Left ventricle myocardium inferior (tissue), 1 donor: ENCODE measurements at places on chromosomes 16 and 17.

DNA sequence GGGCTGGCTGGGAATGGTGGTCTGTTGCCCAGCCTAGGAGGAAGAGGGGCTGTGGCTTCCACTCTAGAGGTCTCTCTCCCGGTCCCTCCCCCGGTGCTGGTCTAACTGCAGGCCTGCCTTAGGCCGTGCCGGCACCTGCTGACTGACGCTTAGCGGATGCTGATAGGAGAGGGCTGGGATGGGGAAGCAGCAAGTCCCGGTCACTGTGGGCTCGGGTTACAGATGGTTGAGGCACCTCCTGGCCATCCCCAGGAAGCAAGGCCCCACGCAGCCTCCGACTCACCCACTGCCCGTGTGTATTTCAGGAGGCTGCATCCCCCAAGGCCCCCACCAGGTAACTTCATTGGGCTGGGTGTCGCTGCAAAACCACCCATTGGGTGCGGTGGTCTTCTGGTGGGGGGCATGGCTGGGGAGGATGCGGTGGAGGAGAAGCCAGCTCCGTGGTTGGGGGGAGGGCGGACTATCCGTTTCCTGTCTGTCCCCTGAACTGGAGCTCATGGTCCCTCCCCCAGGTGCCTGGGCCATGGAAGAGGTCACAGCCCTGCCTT lies 278.9 kb downstream of the SEC14L1 start:
- DNase-seq, result no peak

DNA sequence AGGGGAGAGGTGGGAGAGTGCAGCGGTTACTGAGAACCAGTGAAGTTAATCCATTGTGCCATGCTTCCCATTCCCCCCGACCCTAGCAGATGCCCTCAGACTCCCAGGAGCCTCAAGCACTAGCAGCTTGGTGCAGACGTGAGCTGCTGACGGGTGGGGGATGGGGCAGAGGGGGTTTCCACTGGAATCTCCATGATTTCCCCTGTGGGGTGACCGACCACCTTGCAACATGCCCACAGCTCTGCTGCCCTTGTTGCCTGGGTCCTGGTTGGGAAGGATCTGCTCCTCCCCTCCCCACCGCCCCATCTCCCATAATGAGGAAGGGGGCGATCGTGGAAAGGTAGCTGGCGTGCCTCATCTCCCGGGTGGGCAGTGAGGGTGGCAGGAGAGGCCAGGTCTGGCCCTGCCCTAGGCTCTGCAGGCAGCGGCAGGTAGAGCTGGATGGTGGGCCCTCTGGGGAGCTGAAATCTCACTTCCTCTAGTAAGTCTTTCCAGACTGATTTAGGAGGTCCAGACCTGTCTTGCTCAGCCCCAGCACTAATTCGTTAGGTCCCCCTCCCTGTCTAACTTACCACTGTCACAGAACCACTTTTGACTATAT lies 9.6 kb downstream of the FLOT2 start:
- no peak for DNase-seq

- no peak for DNase-seq
Observed at GRCh38 chr17:70172923-70173322, 3.6 kb downstream of the KCNJ2 start.

- no peak for DNase-seq
Observed at GRCh38 chr16:67260426-67261063, 11.8 kb downstream of the SLC9A5 start.

DNA sequence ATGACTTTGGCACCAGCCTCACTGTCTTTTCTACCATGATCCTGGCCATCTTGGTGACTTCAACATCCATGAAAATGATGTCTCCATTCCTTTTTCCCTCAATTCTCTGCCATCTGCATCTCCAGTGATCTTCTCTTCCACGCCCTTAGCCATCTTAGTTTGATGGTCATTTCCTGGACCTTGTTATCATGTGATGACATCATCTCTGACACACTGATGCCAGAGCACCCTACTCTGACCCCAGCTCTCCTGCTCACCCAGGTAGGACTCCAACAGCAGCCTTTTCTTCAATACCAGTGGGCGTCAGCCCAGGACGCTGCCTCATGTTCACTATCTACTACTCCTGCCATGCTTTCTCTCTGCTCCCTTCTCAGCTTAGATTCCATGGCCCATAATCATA lies 83.2 kb downstream of the ZZEF1 start:
- no peak for DNase-seq

GRCh38 chr17:57407287-57408070 lies 151.2 kb downstream of the MSI2 start:
- DNase-seq, result no peak

DNA sequence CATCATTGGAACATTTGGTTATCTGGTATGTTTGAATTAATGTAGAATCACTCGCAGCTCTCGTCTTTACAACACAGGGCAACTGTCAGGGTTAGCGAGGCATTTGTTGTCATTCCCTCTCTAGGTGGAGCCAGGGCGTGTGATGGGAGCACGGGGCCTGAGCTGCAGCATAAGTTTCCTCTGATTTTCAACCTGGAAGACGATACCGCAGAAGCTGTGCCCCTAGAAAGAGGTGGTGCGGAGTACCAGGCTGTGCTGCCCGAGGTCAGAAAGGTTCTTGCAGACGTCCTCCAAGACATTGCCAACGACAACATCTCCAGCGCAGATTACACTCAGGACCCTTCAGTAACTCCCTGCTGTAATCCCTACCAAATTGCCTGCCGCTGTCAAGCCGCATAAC lies 37.2 kb downstream of the WIPI1 start:
- no peak for DNase-seq

DNA sequence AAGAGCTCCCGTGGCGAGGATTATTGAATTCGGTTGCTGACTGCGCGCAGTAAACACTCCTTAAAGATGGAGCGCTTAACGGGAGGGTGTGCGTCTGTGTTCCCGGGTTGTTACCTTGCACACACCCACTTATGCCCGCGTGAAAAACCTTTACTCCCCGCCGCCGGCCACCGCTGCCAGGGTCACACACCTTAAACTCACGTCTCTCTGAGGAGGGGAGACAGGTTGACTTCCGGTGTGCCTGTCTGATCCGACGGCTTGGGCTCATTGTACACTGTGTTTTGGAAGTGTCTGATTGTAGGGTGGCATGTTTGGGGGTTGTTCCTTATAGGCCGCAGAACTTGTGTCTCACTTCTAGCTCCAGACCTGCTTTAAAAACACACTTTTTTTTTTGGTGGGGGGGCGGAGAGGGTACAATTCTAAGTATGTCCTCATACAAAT lies 66.8 kb downstream of the KPNA2 start:
- DNase-seq, result no peak

DNA sequence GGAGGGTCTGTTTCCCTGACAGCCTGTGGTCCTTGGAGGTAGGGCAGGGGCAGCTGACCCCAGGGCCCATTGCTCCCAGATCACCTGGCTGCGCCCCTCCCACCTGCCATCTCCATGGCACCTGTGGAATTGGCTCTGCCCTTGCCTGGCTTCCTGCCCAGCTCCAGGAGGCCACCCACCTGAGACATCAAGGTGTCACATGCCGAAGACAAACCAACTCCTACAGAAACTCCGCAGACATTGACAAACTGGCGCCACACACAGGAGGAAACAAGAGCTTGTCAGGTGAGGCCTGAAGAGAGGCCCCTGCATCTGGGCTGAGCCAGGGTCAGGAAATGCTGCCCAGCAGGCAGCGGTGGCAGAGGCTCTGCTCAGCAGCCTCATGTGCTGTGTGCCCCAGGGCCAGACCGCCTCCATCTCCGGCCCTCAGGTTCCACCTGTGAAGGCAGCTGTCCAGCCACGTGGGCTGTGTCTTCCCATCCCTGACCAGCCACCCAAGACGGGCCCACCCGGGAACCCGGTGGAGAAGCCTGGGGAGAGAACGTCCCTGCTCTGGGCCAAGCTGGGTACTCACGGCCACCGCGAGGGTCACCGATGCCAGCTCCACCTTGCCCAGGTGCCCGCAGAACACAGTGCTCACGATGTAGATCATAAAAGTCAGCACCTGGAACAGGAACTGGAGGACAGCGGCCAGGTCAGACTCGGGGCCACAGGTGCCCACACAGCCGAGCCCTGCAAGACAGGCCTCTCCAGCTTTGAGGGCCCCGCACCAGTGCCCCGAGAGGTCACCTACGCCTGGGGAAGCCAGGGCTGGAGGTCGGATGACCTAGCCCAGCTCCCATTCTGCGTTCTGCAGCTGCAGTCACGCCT lies 1.6 kb downstream of the SLC47A2 start:
- no peak for DNase-seq

DNA sequence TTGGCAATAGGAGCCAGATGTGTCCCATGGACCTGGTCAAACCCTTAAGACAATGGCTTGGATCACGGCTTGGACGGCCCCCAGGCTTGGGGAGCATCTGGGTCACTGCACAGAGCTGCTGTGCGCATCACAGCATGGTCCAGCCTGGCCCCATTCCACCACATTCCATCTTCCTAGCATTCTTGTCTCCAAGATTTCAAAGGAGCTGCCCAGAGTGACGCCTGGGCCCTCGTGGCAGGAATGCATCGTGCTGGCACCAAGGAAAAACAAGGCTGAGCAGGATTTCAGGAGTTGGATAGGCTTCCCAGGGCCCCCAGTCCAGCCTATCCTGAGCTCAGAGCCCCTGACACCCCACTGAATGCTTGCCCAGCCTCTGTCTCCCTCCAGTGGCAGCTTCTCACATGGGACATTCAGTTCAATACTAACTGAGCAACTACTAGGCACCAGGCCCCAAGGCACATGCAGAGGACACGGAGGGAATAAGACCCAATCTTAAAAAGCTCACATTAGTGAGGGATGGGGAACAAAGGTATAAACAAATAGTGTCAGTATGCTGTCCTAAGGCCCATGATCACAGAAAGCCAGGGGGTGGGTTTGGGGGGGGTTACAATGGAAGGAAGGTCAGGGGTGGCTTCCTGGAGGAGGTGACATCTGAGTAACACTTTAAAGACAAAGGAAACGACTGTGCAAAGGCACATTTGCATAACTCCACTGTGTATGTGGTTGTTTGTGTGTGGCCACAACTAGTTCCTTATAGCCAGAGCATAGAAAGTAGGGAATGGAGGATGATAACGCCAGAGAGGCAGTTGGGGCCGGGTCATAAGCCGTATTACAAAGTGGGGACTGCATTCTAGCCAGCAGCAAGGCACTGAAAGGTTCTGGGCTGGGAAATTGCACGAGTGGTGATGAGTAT lies 34.1 kb downstream of the TK2 start:
- no peak for DNase-seq

DNA sequence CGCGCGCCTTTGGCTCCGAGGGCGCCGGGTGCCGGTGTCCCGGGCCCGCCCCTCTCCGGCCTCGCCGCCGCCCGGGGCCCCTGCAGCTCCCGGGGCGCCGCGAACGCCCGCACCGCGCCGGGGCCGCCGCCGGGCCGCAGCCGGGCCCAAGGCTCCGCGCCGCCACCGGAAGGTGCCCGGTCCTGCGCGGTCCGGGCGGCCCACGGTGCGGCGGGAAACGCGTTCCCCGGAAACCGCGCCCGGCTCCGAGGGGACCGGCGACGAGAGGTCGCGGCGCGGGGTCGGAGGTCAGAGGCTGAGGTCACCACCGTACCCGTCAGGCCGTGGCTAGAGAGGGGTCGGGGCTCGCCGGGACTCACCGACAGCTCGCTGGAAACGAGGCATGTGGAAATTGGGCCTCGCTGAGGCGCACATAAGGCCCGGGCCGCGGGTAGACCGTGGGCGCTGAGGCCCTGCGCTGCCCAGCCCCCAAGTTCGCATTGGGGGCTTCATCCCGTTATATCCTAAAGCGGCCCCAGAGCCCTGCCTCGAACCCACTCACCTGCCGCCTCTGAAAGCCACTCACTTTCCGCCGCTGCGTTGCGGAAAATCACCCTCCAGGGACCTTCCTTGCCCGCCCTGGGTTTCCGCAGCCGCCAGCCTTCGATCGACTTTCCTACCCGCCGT lies at the start of gene DUS1L:
DUS1L (minus strand) TSS at position 167 of the 666 bp plus-strand sequence. CDS start 745 bp downstream, outside the sequence.
- peak; percentile 74 for DNase-seq

DNA sequence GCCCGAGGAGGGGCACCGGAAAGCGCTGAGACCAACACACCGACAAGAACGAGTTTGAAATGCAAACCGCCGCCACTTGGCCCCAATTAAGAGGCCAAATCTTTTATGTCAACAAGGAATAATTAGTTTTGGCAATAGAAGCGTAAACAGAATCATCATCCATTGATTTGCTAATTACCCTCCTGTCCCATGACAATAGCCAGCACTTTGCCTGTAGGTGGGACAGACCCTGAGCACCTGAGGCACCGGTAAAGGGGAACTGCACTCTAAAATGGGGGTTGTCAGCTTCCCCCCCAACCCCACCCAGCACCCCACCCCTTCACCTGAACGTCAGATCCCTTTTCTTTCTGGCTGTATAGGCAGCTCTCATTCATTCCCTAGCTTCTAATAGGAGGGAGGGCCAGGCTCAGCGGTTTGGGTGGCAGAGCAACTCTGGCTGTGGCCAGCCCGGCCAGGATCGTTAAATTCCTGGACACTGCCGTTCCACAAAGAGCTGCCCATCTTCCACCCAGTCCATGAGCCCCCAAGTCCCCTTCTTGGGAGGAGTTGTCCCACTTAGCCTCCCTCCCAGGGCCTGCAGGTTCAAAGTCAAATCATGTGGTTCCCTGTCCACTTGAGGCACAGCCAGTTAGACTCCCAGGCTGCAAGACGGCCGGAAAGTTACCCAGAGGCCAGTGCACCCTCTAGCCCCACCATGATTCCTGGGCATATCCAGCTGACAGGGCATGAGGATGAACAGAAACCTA lies 45.8 kb downstream of the WNT3 start:
- no peak for DNase-seq
